CD4-positive, alpha-beta T cell treated with Interleukin-4 for 4 hours (primary cell): ENCODE measurements at places on chromosomes 11 and 22.

DNA sequence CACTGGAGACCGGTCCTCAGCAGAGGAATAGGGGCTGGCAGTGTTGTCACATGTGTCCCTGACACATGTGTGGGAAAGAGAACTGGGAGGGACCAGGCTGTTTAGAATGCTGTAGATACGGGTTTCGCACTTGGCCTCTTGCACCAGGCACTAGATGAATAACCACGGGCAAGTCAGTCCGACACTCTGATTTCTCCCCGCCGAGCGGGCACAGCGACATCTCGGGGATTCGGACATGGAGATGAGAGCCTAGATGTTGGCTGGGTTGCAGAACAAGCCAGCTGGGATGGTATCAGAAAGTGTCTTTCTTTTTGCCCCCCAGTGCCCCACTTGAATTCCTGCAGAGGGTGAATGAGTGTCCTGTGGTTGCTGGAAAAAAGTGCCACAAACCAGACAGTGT lies 115.9 kb upstream of the SLC22A12 start:
- DNase-seq: no peak

DNA sequence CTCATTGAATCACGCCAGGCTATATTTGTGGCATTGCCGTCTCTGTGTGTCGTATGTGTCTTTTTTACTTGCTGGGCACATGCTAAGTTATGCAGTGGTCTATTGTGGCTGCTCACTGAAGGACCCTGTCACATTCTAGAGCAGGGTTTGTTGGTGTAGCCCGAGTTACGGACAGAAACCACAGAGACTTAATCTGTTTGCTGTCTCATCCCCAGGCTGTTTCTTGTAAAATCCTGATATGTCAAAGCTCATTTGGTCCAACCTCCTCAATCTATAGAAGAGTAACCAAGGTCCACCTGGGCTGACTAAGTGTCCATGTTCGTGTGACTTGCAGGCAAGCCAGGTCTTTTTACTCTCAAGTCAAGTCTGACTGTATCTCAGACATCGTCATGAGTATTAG lies 5.0 kb downstream of the DPF2 start:
- no peak for DNase-seq

- no peak for DNase-seq
These were observed 345.4 kb downstream of the BUD13 start for GRCh38 chr11:116427337-116427902.

DNA sequence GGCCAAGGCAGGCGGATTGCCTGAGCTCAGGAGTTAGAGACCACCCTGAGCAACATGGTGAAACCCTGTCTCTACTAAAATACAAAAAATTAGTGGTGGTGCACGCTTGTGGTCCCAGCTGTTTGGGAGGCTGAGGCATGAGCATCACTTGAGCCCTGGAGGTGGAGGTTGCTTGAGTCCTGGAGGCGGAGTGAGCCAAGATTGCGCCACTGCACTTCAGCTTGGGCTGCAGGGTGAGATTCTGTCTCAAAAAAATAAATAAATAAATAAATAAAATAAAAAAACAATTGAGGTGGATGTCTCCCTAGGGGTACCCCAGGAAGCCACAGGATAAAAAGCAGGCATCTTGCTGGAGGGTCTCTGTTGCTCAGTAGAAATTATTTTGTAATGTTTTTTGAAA lies 14.1 kb downstream of the PTPRJ start:
- DNase-seq: no peak

- no peak for DNase-seq
These were observed 2.5 kb downstream of the PKP3 start for GRCh38 chr11:396511-396947.

DNA sequence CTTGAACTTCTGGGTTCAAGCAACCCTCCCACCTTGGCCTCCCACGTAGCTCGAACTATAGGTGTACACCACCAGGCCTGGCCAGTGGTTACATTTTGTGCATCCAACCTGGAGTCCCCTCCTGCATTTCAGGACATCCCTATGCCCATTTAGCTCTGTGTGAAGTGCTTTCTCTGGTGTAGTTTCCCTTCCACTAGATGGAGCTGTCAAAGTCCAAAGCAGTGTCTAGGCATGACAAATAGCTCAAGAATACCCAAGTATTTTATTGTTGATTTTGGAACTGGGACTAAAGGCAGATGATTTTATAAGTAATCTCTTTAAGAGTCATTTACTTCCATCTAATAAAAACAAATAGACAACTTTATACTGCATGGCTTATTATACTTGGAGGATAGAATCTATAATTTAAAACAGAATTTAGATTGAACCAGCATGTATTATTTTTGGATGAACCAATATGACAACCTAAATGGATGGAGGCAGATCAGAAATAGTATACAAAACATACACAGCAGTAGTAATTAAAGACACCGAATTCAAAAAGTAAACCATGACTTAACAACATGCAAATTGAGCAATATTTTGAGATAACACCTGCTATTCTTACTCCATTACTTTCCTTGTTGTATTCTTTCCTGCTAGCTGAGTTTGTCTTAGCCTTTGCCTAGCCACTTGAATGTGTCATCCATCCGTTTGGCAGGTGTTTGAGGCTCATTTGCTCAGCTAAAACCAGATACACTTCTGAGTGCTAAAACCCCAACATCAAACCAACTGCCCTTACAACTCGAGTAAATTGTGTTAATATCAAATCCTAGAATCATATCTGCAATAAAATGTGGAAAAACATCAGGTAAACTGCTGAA lies 37.7 kb downstream of the EIF4ENIF1 start:
- peak; percentile 28 for DNase-seq

GRCh38 chr22:49021926-49022815 lies 805.5 kb downstream of the BRD1 start:
- no peak for DNase-seq

- DNase-seq: peak; percentile 35
These were observed 6.9 kb upstream of the POLDIP3 start for GRCh38 chr22:42621505-42622002.

- no peak for DNase-seq
These were observed 47.2 kb upstream of the CEP295 start for GRCh38 chr11:93614173-93614722.

DNA sequence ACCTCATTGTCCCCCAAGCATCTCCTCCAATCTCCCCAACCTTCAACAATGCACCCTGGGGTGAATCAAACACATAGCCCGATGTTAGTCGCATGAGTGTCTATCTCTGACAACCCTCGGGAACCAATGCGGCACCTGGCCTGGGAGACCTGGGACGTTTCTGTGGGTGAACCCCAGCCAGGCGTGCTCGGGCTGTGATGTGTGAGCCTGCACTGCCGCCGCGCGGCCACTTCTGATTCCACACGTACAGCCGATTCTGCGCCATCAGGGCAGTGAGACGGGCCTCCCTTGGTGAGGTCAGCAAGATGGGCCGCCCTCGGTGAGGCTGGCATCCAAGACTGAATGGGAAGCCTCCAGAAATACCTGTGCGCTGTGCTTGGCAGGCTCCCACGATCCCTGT lies 5.2 kb upstream of the H19 start:
- DNase-seq: no peak

DNA sequence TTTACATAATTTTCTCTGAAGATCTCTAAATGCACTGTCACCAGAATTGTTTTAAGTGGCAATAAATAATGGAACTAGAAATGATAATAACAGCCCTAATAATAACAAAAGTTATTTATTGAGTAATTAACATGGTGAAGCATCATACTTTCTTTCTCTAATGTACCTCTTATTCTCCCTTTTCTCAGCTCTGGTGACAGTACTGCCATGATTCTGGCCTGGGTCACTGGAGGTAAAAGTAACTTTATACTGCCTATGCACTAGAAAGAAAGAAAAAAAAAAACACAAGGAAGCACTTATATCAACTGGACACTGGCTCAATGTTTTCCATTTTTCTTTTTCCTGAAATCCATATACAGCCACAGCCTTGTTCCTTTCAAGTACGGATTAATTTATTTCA lies 43.7 kb downstream of the CADM1 start:
- no peak for DNase-seq

DNA sequence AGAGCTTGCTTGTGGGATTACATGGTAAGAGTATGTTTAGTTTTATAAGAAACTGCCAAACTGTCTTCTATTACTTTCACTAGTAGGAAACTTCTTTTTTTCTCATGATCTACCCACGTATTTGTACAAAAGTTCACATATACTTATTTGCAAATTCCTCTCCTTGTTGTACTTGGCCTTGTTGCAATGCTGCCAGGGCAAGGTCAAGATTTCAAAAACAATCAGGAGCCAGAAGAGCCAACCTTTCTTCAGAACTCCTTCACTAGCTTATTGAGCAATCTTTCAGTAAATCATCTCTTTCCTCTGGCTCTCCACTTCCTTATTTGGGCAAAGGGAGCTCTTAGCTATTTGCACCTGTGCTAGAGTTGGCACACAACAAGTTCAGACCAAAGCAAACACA lies 9.7 kb downstream of the SRSF8 start:
- no peak for DNase-seq

DNA sequence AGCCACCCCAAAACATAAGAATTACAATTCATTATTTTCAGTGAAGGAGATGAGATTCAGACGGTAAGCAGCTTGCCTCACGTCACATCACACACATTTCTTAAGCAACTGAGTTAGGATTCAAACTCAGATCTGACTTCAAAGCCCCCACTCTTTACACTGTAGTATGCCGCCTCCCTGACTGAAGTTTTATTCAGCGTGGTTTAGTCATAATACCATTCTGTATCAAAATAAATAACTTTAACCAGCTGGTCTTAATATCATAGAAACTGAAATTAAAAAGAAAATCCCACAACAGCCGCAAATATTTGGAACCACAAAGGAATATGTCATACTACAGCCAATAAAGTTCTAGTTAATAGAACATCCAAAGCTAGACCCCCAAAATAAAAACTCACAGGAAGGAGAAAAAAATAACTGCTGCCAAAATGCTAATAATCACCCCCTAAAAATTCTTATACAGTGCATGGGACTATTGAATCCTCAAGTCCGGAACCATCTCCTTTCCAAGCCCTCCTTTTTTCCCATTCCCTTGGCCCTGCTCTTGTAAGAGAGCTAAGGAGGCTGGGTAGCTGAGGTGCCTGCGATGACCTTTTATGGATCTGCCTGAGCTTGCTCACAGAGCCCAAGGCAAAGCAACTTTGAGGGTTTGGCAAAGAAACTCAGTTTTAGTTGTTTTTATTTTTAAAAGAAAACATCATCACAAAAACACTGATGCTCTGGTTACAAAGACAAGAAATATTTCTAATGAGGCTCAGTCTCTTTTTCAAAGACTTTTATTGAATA lies 334.5 kb downstream of the TTC28 start:
- DNase-seq: no peak

DNA sequence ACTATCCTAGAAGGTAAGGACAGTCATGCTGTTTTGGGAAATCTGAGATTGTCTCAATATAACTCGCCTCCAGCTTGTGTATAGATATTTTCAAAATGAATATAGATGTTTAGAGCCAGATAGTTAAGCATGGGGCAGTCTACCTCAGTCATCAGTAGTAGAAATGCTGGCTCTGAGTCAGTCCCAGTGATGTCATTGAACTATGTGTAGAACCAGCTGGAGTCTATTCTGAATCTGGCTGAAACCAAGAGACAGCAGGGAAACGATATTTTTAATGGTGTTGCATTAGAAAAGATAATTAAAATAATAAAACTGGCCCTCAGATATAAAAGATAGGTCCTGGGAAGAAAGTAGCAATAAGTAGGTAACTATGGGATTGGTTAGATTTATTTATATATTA lies 25.9 kb downstream of the PIWIL4 start:
- DNase-seq: no peak

- DNase-seq: no peak
These were observed 77.7 kb downstream of the KCNC1 start for GRCh38 chr11:17812091-17812864.

DNA sequence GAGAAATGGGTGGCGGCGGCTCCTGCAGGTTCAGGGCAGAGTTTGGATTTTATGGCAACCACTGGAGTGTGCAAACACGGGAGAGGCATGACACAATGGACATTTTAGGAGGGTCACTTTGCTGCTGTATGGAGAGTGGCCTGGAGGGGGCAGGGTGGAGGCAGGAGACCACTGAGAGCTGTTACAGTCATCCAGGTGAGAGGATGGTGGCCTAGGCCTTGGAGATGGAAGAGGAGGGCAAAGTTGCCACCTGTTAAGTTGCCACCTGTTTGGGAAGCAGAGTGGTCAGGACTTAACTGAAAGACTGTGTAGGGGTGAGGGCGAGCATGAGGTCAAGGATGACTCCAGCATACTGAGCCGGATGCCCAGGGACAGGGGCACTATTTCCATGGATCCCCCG lies 2.3 kb upstream of the RAD9A start:
- peak; percentile 54 for DNase-seq

- no peak for DNase-seq
These were observed 59.0 kb upstream of the TBCEL start for GRCh38 chr11:120964857-120965256.

GRCh38 chr11:23063276-23063675 lies 203.0 kb upstream of the CCDC179 start:
- DNase-seq: no peak

DNA sequence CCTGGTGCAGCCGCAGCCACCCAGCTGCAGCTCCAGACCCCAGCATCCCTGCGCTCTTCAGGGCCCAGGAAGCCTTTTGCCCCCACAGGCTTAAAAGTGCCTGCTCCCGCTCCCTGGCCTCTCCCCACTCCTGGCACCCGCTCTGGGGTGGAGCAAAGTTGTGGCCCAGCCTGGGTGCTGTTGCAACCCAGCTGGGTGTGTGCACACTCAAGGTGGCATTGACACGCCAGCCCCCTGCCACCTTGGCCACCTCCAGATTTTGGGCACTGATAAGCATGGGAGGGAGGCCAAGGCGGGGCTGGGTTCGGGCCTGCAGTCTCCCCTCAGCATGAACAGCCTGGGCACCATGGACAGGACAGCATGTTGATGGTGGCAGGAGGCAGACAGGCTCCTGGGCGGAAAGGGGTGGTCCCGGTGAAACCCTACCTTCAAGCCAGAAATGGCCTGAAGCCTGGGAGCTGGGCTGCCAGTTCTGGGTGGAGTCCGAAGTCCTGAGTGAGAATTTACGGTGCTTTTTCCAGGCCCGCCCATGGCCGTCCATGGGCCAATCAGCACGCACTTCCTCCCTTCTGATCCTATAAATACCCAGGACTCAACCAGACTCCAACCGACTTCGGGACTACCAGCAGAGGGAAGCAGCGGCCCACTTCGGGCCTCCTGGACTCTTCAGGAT lies 23.6 kb upstream of the RNASEH2C start:
- no peak for DNase-seq

DNA sequence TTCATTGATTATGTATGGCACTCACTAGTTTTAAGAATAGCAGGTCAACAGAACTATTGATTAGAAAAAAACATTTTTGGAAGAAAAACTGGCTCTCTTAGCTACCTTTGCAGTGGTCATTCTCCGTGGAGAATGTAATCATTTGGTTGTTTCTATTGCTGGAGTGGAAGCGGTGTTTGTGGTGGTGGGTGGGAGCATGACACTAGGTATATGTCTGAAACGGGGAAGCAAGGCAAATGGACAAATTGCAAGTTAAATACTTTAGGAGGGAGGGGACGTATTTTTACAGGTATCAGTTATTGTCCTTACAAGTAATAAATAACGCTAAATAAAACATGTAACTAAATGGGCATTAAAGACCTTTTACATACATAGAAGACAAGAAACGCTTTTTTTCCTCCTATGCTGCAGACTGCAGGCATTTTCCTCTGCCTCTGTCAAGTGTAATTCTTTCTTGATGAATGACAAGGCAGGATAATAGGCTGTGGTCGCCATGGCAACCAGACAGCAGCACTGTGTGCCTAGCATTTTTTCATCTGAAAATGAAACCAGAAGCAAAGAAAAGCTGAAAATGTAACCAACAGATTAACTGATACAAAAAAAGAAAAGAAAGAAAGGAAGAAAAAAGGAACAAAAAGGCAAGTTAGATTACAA lies 46.2 kb downstream of the BLID start:
- DNase-seq: no peak

- no peak for DNase-seq
These were observed 18.5 kb downstream of the PRR33 start for GRCh38 chr11:1873048-1873812.
